ENCODE measurements at places on chromosomes 12 and 14.

DNA sequence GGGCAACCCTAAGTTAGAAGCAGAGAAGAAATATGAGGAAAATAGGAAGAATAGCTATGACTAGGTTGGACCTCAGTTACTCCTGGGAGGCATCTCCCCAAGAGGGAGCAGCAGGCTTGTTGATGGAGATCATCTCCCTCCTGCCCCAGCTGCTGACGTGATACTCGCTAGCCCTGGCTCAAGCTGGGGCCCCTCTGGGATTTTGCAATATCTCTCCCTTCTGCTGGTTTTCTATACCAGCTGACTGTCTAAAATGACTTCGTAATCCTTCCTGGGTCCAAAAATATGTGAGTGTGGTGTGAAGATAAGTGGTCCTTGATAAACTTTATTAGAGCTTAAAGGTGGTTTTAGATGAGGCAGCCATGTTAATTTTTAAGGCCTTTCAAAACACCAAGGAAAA lies 4.5 kb upstream of the HECTD4 start:
- DNase-seq, result no peak

GRCh38 chr12:114701104-114701414 lies 17.1 kb upstream of the TBX3 start:
- DNase-seq, result no peak

GRCh38 chr14:71481021-71481654 lies 451.1 kb upstream of the RGS6 start:
- DNase-seq, result no peak

DNA sequence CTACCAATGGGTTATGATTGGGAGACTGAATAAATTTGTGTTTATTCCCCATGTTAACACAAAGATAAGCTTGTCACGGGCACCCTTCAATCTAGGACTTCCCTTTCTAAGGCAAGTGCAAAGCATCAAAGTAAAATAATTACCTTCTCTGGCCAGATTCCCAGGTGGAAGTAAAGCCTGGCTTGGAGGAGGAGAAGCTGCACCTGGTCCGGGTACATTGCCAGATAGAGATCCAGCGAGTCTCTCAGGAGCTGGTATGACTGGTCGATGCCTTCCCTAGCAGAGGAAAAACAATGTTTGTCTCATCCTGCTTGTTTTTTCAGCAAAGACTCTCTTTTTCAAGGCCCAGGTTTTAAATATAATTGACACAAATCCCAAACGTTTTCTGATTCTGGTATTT lies 24.9 kb downstream of the FBXO21 start:
- DNase-seq, result no peak

DNA sequence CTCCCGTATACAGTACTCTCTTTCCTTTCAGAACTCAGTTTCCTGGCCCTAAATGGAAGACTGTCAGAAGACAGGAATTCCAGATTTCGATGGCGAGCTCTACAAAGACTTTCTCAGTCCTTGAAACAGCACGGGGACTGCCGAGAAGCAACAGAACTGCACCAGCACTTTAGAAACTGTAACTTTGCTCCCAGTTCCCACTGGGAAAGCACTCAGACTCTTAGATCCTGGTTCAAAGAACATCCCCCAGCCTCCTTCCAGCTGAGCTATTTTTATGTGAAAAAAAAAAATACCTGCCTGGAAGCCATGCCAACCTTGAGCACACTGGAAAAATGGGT lies 1.8 kb downstream of the PXN start:
- DNase-seq, result no peak

- no peak for DNase-seq
Measured at GRCh38 chr12:51122844-51123243, 39.4 kb upstream of the CSRNP2 start.

Measured in ovary (tissue), 10 donors.